ENCODE measurements at places on chromosomes 7 and 10.

GRCh38 chr10:64463406-64463805, 942.2 kb downstream of the REEP3 start:
- DNase-seq, result no peak

DNA sequence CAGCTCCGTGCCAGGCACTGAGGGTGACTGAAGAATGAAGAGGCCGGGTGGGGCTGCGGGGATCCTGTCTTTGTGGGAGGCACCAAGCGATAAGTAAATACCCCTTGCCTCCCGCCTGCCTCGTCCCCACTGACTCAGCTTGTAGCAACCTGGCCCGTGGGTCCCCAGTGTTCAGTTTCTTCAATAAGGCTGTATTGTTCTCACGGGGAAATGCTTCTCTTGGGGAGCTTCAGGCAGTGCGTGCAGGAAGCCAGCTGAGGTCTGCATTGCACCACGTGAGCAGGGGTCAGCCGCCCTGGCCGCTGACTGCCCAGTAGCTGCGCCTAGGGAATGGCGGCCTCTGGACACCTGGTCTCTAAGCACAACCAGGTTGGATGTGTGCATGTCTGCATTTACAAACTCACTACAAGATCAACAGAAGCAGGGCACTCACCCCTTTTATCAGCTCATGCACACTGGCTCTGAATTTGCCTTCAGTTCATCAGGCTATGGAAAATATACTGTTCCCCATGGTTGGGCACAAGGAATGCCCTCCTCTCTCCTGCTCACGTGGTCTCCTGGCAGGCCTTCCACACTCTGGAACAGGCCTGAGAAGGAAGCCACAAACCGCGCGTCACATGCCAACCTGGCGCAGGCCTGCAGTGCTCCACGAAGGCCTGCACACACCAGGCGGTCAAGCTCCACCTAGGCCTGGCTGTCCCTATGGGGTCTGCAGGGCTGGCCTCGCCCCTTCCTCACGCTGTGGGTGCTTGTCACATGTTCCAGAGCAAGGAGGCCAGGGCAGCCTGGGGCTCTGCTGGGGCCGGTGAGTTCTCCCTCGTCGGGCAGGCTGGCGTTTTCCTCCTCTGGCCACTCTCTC, 135.7 kb upstream of the RNF32 start:
- DNase-seq, result no peak

DNA sequence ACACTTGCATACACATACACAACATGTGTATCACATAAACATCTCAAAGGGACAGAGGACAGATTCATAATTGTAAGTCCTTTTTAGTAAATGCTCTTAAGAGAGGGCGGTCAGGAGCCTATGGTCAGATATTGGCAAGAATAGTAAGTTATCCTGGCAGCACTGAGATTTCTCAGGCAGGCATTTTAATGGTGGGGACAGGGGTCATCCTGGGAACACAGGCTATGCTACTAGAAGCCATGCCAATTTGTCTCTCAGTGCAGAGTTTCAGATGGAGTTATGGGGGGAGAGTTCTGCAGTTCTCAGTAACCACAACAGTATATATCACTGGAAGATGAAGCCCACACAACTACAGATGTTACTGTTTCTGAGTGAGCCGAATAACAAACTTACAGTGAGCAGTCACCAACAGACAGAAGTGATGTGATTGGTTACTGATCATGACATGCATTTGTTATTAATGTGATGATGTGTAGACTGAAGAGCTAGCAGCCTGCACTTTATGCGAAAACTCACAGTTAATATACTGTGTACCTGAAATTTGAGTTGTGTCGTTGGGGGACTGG, 16.4 kb downstream of the ZNF487 start:
- no peak for DNase-seq

DNA sequence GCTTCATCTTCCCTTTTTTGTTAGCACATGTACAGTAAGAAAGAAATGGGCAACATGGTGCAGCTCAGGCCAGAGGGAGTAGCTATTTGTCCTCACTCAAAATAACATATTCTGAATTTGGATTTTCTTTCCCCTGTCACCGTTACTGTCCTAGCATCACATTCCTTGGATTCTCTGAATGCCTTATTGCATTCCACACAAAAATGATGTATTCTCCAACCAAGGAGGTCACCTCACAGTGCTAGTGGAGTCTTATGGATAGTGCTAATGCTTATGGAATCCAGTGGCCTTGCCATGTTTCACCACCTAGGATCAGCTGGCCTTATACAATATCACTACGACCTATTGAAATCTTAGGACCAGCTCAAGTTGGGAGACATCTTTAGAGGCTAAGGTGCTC, 7.2 kb downstream of the PRSS58 start:
- DNase-seq, result no peak

- no peak for DNase-seq
These were observed 150.8 kb downstream of the DGKI start for GRCh38 chr7:137695942-137696341.

DNA sequence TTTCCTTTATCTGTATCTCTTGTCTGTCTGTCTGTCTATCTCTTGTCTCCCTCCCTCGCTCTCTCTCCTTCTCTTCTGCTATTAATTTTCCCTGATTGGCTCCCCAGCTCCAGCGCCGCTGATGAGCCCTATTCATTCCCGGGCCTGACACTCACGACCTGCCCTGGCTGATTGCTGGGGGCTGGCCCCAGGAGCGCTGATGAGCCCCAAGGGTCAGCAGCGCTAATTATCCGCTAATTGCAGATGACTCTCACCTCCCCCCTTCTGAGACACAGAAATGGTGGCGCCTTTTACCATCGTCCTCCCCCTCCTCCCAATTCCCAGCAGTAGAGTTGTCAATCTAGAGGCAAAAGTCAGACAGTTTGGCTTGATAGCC, 1.3 kb upstream of the GBX1 start:
- no peak for DNase-seq

GRCh38 chr7:88355011-88355410, 48.3 kb upstream of the STEAP4 start:
- no peak for DNase-seq

- no peak for DNase-seq
These were observed 153.0 kb upstream of the GPR26 start for GRCh38 chr10:123512901-123513775.
